Neural crest cell (in vitro differentiated cells): ENCODE measurements at places on chromosomes 2 and 18.

DNA sequence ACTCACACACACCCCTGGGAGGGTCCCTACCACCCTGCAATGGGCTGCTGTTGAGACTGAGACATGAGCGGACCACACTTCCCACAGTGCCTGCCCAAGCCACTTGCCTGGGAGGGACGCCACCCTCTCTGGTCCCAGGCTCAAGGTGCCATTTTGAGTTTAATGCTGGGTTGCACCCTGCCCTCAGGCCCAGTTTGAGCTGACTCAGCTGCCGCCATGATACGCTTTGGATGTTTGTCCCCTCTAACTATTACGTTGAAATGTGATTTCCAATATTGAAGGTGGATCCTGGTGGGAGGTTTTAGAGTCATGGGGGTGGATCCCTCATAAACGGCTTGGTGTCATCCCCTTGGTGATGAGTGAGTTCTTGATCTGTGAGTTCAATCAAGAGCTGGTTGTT is 76.4 kb upstream of the DYNC1I2 start:
- no peak for DNase-seq

DNA sequence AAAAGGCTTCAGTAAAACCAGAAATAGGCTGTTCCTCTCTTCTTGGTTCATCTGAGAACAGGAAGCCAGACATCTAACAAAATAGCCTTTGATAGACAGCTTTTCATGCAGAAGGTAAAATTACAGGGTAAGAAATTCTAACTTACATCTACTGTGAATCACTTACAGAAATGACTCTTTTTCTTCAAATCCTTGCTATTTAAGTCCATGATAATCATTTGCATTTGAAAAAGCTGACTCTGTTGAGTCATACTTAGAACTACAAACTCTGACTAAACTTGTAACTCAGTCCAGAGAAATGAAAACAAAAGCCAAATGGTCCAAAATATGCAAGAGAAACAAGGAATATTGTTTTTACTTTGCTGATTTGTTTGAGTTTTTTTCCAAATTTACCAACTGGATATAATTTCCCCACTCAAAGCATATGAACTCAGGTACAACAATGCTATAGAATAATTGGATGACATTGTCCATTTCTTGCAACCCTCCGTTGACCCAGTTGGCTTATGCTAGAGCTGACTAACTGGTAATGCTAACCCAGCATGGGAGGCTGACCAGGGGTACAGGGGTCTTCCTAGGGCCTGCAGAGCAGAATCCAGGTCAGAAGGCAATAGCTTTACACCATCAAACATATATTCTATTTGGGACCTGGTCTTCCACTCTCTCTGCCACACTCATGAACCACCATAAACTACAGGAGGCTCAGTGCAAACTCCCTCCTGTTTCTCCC is 18.8 kb upstream of the MREG start:
- no peak for DNase-seq

DNA sequence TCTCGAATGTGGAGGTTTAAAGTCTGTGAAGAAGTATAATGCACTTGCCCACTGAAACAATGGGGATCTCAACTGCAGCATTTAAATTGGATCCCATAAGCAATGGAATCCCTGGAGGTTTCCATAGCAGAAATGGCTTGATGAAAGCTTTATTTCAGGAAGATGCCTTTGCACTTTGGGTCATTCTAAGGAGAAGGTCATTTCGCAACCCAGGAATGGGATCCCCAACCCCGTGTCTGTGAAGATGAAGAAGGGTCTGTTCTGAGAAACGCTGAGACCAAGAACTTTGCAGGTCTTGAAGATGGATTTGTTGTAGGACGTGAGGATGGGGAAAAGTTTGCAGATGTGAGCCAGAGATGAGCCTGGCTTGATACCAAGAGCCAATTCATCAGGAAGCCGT is 1.8 kb upstream of the KCNG3 start:
- no peak for DNase-seq

DNA sequence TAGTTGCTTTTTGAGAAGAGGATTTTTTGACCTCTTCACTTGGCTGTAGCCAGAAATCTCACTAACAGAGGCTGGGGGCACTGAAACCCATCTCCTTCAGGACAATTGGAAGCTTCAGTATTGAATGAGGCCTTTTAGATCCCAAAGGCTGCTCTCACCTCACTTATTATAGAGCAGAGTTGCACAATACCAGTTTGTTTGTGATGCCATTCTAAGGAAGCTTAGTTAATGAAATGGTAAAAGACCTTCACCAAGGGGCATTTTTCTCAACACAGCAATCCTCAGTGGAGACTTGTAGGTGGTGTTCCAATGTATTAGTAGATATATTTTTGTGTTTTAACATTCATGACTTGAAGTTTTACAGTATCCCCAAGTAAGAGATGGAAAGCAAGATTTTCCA is 71.0 kb upstream of the RFX8 start:
- DNase-seq: no peak

GRCh38 chr2:6184532-6185292 is 492.5 kb downstream of the SOX11 start:
- DNase-seq: peak; percentile 40

- DNase-seq: no peak
Observed at GRCh38 chr2:202014318-202014717, 19.3 kb upstream of the FZD7 start.

DNA sequence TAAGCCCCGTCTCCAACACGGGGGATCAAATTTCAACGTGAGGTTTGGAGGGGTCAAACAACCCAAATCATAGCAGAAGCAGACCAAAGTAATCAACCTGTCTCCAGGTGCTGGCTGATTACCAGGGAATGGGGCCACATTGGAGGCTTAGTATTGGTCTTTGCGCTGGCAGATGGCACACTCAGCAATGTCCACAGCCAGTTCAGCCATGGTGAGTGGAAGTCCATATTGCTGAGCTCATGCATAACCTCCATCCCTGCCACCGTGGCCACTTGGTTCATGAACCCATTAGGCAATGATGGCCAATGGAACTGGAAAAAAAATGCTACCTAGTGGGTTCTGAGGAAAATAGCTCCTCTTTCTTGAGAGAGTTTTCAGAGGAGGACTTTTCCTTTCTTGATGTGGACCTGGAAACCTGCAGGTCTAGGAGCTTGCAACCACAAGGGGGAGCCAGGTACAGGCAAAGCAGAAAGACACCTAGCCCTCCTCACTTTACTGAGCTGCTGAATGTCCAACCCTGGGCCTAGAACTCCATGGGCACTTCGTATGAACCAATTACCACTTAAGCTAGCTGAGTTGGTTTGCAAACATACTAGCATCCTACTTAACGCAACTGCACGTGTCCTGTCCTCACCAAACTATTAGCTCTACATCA is 128.0 kb upstream of the GYPC start:
- peak; percentile 41 for DNase-seq

GRCh38 chr2:203484266-203485112 is 50.6 kb downstream of the RAPH1 start:
- no peak for DNase-seq

- no peak for DNase-seq
Observed at GRCh38 chr2:75828826-75829225, 118.1 kb upstream of the GCFC2 start.

- no peak for DNase-seq
Observed at GRCh38 chr2:105739944-105740530, 4.7 kb upstream of the NCK2 start.

DNA sequence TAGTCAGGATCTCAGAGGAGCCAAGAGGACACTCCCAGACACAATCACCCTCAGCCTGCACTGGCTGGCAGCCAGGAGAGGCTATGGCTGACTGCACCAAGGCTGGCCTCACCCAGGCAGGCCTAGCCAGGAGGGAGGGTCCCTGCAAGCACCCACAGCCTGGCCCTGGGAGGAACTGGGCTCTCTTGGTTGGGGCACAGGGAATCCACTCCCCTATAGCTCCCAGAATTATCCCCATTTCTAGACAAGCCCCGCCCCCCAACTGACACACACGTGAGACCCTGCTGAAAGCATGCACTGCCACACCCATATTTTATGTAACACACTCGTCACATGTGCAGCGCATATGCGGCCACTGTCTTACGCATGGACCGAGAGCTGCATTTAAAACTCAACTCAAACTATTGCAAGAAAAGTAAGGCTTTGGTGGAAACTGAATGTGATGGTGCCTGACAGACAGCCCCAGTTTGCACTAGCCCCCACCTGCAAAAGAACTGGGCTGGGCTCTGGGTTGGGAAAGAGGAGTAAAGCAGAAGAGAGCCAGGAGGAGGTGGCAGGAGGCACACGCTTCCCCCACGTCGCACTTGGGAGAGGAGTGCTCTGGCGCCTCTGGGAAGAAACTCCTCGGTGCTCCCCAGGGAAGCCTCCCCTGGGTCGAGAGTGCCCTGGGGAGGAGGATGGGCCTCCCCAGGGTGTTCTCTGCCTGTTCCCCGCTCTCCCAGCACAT is 28.9 kb upstream of the ARHGEF4 start:
- DNase-seq: no peak

DNA sequence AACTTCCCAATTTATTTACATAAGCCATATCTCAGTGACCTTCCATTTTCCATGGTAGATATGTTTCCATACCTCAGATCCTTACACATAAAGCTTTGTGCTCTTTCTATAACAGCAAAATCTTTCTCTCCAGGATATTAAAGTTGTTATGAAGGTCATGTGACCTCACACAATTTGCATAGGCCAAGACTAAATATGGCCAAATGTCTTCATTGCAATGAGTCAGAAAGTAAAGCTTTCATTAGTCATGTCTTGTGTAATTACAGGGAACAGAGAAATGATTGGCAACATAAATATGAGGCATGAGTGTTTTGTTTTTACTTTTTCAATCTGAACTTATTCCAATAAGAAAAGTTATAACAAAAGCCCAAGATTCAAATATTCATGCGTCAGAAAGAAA is 243.5 kb downstream of the ASXL3 start:
- no peak for DNase-seq

- no peak for DNase-seq
Observed at GRCh38 chr2:226057914-226058313, 658.4 kb downstream of the NYAP2 start.

DNA sequence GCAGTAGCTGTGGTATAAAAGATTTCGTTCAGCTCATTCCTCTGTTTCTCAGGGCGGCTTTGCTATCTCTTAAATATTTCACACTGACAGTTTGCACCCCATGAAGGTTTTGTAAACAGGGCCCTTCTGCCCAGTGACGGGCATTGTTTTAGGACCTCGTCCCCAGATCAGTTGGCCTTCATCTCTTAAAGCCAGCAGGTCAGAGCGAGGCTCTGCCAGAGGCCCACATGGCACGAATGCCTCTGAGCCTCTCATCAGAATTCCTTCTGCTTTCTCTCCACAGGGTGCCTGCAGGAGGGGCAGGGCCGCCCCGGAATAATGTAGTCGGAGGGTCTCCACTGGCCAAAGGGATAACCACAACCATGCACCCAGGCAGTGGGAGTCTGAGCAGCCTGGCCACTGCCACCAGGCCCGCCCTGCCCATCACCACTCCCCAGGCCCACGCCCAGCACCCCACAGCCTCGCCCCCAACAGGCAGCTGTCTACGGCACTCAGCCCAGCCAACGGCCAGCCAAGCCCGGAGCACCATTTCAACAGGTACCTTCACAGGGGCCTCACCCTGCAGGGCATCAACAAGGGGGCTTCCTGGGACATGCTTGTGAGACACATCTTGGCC is 177.0 kb downstream of the SEPTIN10 start:
- no peak for DNase-seq
